ENCODE measurements at places on chromosomes 2 and 18. TPM values are rescaled to one million over a fixed set of nuclear protein-coding genes. Genes with fewer than 3 reads are reported as not detected.
A peak's percentile ranks its signal among the peaks of the same experiment; 100 is the strongest.

DNA sequence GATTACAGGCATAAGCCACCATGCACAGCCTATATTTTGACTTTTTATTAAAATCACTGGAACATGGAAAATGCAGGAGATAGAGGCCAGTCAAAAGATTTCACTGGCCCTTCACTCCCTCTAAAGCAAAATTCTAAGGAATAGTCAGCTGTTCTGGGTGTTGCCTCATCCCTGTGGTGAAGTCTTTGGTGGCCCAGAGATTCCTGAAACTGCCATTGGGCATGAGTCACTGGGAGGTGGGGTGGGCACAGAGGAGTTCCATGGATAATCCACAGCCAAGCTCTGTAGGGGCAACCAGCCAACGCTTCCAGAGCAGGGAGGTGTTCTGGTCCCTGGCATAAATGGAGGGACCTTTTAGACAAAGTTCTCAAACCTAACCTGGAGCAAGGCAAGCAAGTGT is 89.7 kb upstream of the TTC39C start:
- ATAC-seq, result no peak

- no peak for ATAC-seq
Observed at GRCh38 chr2:95329401-95329800, 32.3 kb downstream of the KCNIP3 start.

DNA sequence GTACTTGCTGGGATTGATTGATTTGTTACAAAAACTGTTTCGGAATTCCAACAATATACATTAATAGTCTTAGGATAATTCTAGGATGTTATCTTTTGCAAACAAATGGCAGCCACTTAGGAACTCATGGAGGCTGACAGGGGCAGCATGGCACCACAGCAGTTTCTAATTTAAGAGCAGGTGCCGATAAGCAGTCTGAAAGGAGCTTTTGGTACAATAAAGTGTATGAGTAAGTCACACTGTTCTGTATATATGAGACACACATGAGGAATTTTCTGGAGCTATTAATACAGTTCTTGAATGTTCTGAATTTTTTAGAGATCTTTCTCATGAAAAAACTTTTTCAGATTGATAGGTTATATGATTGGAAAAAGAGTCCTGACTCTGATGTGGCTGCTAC is 52.2 kb downstream of the EIF5B start:
- ATAC-seq, result no peak

GRCh38 chr2:73904952-73905351 is 12.1 kb downstream of the ACTG2 start:
- ATAC-seq, result no peak

- peak; percentile 96 for ATAC-seq
Observed at GRCh38 chr2:219684721-219685689, 57.6 kb downstream of the SLC4A3 start.

GRCh38 chr18:13175754-13176210 is 42.8 kb upstream of the LDLRAD4 start:
- ATAC-seq, result no peak

- no peak for ATAC-seq
Observed at GRCh38 chr2:138113871-138114525, 149.7 kb downstream of the HNMT start.

EDAR gene
- total RNA-seq, result 4.8 TPM

- no peak for ATAC-seq
Observed at GRCh38 chr2:200378652-200379290, 72.3 kb downstream of the SPATS2L start.

- no peak for ATAC-seq
Observed at GRCh38 chr2:112728378-112729175, 7.8 kb downstream of the NT5DC4 start.

NR4A2 gene
- 3.1 TPM for total RNA-seq

CIB4 gene
- total RNA-seq, result not detected

CTIF gene
- 14.0 TPM for total RNA-seq

STK17B gene
- 11.0 TPM for total RNA-seq

DNA sequence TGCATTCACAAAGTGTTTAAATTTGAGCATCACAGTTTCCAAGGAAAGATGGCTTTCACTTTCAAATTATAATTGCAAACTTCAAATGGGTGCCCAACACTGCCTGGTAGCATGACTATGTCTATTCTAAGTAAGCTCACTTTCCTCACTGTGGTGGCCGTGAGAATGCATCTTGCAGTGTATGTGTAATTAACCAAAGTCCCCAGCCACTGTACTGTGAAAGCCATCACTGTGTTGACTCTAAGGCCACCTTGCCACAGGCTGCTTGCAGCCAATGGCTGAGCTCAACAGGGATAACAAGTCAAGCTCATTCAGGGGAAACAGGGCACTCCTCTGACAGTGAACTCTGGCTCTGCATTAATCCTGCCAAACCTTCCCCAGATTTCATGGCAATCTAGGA is 43.3 kb upstream of the LGALSL start:
- no peak for ATAC-seq

GRCh38 chr2:100142393-100142792 is at the start of gene AFF3:
AFF3 (minus strand) TSS chr2:100142590; CDS start chr2:100104454, 38,136 bp downstream.
- peak; percentile 65 for ATAC-seq

ORMDL1 gene
- total RNA-seq, result 24.5 TPM

DNAJC27 gene
- 2.2 TPM for total RNA-seq

RRM2 gene
- 66.4 TPM for total RNA-seq

- ATAC-seq, result peak; percentile 90
Observed at GRCh38 chr18:9455718-9456511, 19.4 kb upstream of the RALBP1 start.

SLC19A3 gene
- total RNA-seq, result 1.5 TPM

DNA sequence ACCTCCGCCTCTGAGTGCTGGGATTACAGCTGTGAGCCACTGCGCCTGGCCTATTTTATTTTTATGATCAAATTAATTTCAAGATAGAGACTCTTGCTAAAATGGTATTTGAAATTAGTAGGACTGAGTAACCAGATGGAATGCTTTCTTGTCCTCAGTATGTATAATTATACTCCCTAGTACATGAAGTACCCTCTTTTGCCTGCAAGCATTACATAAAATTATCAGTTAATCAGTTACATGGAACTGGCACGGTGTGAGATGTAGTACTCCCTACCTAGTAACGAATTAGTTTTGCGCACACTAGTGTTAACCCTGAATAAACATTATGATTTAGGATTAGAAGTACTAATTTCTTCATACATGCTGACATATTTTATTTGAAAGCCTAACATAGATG is 41.6 kb downstream of the RBBP8 start:
- ATAC-seq, result no peak

DNA sequence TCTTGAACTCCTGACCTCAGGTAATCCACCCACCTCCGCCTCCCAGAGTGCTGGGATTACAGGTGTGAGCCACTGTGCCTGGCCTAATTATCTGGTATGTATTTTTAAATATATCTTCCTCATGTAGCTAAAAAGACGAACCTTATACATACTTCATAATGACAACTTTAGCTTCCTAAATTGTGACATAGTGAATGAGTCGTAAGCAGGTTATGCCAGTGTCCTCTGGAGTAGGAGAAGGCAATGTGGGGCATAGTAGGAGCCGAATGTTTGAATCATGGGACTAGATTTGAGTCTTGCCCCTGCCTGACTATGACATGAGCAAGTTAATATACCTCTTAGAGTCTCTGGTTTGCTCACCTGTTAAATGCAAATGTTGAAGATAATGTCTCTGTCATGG is 95.8 kb upstream of the FOSL2 start:
- peak; percentile 91 for ATAC-seq

TBR1 gene
- not detected for total RNA-seq

ITGA4 gene
- total RNA-seq, result 1.3 TPM

GRCh38 chr2:37348155-37348554 is 3.7 kb downstream of the QPCT start:
- ATAC-seq, result no peak

DNA sequence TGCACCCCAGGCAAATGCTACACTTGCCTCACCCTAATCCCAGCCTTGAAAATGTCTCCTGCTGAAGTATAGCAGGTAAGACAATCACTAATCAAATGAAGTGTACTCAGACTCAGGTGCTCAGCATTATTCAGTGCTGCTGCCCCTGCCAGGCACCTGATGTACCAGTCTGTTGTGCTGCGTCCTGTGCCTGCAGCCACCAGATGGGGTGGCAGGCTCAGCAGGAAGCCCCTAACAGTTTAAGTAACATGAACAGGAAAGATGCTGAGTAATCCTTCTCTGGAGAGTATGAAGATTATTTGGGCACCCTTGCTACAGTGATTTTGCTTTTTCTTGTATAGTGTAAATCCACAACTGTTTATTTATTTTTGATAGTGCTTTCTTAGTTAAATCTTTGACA is 69.1 kb downstream of the TACR1 start:
- ATAC-seq, result no peak

- no peak for ATAC-seq
Observed at GRCh38 chr2:61045226-61045625, 20.4 kb upstream of the SANBR start.

DNA sequence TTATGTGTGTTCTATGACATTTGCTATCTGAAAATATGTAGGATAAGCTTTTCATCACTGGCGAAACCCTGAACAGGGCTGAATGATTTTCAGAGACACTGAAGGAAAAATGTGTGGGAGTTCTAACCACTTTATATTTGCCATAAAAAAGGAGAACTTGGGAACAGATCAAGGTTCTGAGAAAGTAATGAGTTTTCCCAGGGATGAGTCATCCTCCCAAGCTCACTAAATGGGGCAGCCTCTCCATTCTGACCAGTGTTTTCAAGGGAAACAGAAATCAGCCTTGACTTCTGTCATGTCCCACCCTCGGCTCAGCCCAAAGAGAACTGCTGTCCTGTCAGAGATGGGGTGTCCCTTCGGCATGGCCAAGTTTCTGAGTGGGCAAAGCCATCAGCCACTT is 2109.8 kb upstream of the CELF4 start:
- no peak for ATAC-seq

GRCh38 chr2:173291412-173291811 is 63.3 kb upstream of the CDCA7 start:
- ATAC-seq, result no peak
